ENCODE measurements at places on chromosomes 3 and 15.
A peak's percentile ranks its signal among the peaks of the same experiment; 100 is the strongest.

- DNase-seq = no peak
Measured at GRCh38 chr15:41946970-41947369, 25.4 kb downstream of the EHD4 start.

GRCh38 chr3:32373276-32373675 is 18.4 kb upstream of the CMTM7 start:
- no peak for DNase-seq

- no peak for DNase-seq
Measured at GRCh38 chr3:39103324-39103693, 4.1 kb downstream of the GORASP1 start.

- no peak for DNase-seq
Measured at GRCh38 chr3:181929501-181929900, 217.8 kb downstream of the SOX2 start.

- no peak for DNase-seq
Measured at GRCh38 chr3:151293127-151293526, 14.8 kb upstream of the P2RY14 start.

DNA sequence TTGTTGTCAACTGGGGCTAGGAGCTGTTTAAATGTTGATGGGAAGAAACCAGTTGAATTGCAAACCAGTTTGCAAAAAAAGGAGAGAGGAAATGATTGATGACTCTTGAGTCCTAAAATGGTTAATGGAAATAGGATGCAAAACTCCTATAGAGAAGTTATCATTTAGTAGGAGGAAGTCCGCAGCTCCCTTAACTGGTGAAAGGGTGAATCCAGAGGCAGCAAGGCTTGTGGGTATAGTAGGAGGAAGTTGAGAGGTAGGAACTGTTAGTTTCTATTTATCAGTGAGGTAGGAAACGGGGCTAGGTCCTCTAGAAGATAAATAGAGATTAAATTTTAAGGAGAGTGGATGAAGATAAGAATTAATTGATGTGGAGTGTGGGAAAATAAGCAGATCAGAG is 15.4 kb downstream of the IREB2 start:
- no peak for DNase-seq

DNA sequence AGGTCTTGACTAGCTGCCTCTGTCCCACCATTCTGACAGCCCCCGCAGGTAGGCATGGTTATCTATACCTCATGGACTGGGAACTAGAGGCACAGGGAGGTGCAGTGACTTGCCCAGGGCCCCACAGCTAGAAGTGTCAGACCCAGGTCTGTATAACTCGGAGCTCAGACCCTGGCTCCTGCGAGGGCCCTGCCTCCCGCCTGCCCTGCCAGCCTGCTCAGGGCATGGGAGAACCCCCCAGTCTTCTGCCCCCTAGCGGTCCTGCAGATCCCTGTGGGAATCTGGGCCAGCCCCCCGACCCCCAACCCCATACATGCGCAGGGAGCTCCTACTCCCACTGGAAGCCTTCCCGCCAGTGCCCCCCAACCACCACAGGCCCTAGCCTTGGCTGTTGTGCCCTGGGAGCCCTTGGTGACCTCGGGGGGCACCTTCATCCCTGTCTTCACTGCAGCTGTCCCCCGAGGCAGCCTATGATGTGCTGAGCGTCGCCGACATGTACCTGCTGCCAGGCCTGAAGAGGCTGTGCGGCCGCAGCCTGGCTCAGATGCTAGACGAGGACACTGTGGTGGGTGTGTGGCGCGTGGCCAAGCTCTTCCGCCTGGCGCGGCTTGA is 6.9 kb downstream of the ABTB1 start:
- DNase-seq = no peak

- peak; percentile 9 for DNase-seq
Measured at GRCh38 chr15:61227269-61227949, 1.7 kb downstream of the RORA start.
